ENCODE measurements at places on chromosomes 7 and 10.

DNA sequence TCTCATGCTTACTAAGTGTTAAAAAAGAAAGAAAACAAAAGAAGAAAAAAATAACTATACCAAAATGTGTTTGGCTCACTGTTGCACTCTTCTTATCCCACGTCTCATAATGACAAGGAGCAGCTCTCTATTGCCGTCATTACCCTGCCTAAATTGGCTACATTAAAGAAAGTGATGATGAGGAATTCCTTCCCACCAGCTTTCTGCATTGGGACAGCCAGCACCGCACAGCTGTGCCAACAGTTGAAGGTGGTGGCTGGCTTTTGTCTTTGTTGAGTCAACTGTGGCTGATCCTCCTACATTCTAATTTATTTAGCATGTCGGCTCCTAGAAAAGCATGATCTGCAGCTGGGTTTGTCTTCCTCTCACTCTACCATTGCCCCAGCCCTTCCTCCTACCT, 751.8 kb downstream of the KCNMA1 start:
- DNase-seq, result no peak

- DNase-seq, result peak; percentile 69
Measured at GRCh38 chr7:149714081-149714909, 59.1 kb downstream of the ZNF467 start.

GRCh38 chr10:86357041-86357440, 9.6 kb downstream of the GRID1 start:
- peak; percentile 49 for DNase-seq

DNA sequence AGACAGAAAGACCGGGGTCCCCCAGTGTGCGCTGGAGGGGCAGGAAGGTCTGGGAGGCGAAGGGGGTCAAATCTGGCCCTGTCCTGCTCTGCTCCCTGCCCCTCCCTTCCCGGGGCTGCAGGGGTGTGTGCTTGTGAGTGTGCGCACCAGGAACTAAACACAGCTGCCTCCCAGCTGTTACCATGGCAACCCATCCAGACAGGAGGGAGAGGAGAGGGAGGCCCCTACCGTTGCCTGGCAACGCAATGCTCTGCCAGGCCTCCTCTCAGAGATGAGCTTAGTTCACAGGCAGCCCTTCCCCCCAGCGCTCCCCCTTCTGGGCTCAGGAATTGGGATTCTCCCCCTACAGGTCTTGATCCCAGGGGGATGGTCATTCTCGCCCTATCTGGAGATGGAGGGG, 6.1 kb downstream of the NYAP1 start:
- DNase-seq, result peak; percentile 84

GRCh38 chr7:114708646-114709045, 213.2 kb upstream of the MDFIC start:
- no peak for DNase-seq

DNA sequence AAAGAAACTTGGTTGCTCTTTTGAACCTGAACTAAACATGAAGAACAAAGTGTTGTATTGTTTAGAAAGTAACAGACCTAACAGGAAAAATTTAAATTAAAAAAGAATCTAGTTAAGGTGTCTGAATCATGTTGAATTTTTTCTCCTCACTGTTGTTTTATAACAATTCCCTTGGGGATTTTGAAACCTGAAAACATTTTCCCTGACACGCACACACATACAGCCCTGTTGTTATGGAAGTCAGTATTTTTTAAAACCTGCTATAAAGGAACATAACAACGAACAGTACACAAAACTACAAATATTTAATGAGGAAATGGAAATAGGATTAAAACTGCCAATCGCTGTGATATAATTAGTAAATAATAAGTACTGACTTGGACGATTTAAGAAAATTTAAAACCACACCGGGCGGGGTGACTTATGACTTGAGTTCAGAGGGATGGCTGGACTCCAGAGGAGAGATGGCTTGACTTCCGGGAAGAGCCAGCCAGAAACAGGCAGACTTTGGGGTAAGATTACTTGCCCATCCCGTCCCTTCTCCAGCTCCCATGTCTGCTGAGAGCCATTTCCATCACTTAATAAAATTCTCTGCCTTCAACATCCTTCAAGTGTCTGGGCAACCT, 16.2 kb upstream of the SPOCK2 start:
- DNase-seq, result no peak

All from anterior cingulate cortex (tissue), 58 donors.